ENCODE measurements at places on chromosomes 13 and 19.

- no peak for DNase-seq
Measured at GRCh38 chr13:114009590-114010400, 35.9 kb upstream of the C13orf46 start.

GRCh38 chr19:28940751-28941500 is 272.0 kb downstream of the UQCRFS1 start:
- DNase-seq = no peak

DNA sequence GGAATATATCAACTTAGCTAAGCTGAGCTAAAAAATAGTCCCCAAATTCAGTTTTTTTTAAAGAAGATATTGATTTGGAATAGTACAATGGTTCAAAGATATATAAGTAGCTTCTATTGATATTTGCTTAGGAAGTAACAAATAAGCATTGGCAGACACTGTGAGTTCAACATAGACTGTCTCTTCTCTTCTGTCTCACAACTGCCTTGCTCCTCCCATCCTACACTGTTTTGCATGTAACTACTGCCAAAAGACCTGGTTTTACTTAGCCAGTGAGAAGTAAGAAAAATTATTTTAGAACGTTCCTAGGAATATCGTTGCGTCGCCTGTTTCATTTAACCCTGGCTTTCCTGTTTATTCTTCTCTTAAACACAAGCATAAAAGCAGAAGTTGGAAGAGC is 859.0 kb upstream of the SPRY2 start:
- DNase-seq = no peak

DNA sequence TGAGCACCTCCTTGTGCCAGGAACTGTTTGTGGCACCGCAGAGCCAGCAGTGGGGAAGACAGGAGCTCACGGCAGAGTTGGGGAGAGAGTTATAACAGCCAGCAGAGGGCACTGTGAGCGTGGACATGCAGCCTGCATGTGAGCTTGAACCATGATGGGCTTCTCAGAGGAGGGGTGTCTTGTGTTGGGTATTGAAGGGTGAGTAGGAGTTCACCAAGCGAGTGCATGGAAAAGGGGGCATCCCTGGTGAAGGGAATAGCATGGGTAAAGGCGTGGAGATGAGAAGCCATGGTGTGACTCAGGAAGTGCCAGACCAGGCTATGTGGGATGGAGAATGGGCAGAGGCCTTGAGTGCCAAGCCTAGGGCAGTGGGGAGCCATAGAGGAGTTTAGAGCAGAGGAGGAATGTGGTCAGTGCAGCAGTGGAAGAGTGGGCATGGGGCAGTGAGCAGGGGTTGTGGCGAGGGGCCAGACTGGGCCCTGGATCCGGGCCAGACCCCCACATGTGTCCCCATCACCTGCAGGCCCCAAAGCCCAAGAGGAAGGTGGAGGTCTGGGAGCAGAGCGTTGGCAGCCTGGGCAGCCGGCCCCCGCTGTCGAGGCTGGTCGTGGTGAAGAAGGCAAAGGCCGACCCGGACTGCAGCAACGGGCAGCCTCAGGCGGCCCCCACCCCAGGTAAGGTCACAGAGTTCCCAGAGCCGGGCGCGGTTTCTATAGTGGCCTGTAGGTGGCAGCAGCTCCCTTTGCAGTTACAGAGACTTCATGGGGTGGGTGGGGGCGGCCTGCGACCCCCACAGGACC is 11.8 kb upstream of the SHD start:
- DNase-seq = peak; percentile 81

GRCh38 chr13:37293295-37293694 is 187.8 kb upstream of the CSNK1A1L start:
- DNase-seq = no peak

DNA sequence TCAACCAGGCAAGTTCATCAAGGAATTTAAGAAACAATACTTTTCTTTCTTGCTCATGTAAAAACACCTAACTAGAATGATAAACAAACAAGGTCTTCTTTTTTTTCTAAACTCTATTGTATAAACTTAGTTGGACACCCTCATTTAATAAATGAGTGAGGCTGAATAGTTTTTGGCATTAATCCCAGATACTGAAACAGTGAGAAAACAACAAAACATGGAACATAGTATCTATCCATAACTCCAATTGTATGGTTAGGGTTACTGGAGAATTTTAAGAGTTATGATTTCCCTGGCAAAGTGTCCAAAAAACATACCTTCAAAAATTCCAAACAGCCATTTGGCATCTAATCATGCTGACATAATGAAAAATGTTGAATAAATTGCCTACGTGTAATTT is 5.8 kb upstream of the POMP start:
- DNase-seq = no peak

GRCh38 chr19:15869109-15869555 is 28.7 kb downstream of the CYP4F2 start:
- peak; percentile 40 for DNase-seq

- no peak for DNase-seq
Measured at GRCh38 chr13:78168981-78169380, 250.3 kb upstream of the EDNRB start.

DNA sequence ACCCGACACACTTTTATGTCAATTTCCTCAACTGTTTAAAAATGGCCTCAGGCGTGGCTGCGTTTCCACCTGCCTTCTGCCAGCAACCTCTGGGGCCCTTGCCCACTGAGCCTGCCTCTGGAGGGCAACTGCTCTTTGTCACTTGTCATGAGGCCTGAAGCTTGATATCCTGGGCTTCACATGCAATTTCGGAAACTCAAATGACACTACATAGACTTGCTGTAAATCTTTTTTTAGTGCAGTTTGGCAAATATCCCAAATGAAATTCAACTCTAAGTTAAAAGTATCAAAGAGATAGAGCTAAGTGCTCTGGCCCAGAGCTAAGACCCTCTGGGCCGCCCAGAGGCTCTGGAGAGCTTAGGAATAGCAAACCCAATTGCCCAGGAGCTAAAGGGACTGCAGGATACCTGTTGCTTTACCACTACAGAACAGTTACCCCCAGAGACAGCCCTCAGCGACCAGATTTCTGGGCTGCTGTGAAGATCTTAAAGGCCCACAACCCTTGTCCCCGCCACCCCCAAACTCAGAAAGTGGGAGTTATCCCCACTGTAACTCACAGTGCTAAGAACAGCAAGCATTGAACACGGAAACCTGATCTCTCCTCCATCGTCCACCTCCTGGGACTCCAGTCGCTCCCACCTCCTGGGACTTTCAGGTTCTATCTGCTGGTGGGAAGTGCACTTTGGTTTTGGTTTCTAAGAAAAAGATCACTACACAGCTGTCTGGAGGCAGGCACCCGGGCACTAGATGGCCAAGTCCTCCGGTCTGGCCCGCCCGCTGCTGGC is 19.4 kb downstream of the GJA3 start:
- no peak for DNase-seq

- no peak for DNase-seq
Measured at GRCh38 chr19:51783372-51783771, 11.6 kb upstream of the FPR3 start.

DNA sequence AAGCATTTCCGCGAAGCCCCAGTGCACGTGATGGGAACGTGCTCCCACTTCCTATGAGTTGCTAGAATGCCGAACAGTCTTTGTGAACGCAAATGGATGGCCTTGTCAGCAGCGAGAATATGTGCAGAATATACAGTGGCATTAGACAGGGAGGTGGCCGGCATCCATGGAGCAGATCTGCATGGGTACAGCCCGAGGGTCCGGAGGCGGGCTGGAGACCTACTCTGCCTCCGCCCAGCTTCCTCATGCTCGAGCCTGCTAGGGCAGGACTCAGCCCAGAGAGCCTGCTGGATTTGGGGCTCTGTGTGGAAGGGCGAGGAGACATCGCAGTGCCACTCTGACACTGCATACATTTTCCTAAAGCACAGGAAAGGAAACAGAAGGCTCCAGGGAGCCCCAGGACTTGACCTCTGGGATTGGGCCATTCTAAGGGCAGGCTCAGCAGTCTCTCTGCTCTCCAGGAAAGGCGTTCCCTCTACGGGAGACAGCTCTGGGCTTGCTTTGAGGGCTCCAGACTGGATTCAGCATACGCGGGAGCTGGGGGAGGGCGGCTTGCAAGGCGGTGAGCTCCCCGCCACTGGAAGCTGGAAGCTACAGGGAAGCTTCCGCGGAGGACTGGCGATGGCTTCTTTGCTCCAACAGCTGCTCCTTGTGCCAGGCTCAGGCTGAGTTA is 55.9 kb upstream of the UQCRFS1 start:
- no peak for DNase-seq

- DNase-seq = peak; percentile 79
Measured at GRCh38 chr19:42422901-42423461, 4.2 kb downstream of the LIPE start.

DNA sequence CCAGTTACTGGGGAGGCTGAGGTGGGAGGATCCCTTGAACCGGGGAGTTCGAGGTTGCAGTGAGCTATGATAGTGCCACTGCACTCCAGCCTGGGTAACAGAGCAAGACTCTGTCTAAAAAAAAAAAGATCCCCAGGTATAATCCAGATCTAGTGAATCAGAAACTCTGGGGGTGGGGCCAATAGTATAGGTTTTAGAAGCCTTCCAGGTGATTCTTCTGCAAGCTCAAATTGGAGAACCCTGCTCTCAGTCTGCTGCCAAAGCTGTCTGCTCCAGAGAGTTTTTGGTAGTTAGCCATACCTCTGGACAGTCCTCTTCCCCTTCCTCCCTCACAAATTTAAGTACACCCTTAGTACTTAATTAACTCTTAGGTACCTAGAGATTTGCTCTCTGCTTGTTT is 28.0 kb downstream of the SERP2 start:
- no peak for DNase-seq

DNA sequence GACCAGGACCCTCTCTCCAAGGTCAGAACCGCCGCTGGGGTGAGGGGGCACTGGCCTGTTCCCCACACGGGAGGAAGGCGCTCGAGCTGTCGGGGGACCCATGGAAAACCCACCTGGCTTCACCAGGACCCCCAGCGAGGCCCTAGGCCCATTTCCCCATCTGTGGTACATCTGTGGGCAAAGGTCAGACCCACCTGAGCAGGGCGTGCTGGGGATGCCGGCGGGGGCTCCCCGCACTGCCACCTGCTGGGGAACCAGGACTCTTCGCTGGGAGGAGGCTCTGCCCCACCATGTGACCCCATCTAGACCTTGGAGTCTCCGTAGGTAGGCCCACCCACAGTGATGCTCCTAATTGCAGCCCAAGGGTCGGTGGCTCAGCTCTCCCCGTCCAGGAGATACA is 511 bp downstream of the WDR88 start:
- DNase-seq = no peak

- no peak for DNase-seq
Measured at GRCh38 chr13:99958406-99959126, 13.0 kb downstream of the ZIC5 start.

GRCh38 chr19:50433201-50434180 is 799 bp downstream of the MYBPC2 start:
- no peak for DNase-seq

- no peak for DNase-seq
Measured at GRCh38 chr19:941292-942132, 15.7 kb downstream of the ARID3A start.

DNA sequence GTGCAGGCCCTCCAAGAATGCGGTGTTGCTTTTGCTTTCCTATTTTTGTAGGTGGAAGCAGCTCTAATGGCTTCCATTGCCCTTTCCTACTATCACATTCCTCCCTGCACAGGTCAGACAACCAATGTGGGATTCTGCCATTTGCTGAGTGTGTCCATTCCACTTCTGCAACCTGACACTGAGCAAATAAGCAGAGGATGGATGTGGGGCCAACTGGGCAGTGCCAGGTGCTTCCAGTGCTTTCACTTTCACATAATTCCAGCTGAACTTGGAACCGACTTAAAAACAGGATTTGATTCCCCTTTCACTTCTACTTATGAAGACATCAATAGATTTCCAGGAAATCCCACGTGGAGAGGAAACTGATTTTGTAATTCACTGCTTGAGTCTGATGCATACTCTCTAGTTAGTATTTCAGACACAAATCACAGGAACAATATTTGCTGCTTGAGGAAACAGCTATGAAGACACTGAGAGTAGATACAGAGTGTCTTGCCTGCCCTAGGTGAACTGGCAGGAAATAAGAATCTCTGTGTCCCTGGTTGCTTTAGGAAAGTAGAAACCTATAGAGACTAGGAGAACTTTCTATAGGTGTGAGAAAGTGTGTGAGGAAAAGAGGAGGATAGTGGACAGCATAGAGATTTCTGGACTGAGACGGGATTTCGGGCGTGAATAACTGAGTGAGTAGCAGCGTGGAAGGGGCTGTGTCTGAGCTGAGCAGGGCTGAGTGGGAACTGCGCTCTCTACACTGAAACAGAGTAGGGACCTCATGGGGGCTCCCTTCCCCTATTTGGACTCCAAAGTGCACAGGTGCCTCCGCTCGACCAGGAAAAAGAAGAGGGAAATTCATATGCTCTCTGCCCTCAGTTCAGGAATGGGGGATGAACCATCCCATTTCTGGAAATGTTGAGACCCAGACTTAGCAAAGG is 22.5 kb downstream of the LGALS16 start:
- DNase-seq = no peak

- DNase-seq = peak; percentile 63
Measured at GRCh38 chr13:113584870-113585671, 518 bp downstream of the TFDP1 start.

DNA sequence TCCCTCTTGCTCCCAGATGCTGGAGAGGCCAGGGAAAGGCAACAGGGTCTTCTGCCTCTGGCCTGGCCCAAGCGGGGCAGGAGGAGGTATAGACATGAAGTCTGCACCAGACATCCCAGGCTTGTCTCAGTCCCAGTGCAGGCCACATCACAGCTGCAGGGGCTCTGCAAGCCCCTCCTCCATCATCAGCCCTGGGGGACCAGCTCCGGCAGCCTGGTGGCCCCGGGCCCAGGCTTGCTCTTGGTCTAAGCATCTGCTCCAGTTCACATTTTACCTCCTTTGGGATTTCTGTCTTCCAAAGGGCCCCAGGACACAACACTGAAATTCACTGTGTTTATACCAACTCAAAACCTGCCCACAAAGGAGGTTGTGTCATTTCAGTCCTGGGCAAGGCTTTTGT is 359.4 kb downstream of the ZNF536 start:
- DNase-seq = no peak

DNA sequence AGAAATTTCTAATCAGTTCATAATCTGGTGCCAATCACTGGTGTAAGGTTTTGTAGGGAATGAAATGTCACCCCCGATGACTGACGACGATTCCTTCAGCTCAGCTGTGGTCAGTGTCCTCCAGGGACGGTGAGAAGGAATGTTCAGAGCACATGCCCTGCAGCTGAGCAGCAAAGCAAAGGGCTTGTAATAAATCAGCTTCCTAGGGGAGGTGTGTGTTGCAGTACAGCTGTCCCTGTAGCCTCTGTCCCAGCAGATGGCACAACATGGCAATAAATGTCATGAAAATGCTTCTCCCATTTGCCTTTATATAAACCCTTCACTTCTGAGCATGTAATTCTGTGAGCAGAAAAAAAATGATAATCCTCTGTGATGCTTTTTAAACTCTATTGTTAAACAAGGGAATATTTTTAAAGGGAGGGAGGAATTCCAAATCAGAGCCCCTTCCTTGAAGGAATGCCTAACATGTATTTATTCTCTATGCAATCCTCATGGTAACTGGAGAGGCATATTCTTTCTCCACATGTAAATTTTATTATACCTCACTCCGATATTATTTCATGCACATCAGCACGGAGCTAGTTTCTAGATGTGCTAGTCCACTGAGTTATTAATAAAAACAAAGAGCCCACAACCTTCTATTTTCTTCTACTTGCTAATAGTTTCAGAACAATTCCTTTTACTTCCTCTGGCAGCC is 102.5 kb downstream of the FAM216B start:
- no peak for DNase-seq

GRCh38 chr13:82947191-82947621 is 935.1 kb downstream of the SLITRK1 start:
- DNase-seq = no peak
